Activated naive CD8-positive, alpha-beta T cell treated with anti-CD3 and anti-CD28 coated beads, Interleukin-2, amount 50 U/mL, for 16 hours (primary cell): ENCODE measurements at places on chromosomes 12 and 14.

GRCh38 chr12:108043750-108044533, 85.1 kb upstream of the WSCD2 start:
- DNase-seq: no peak

- DNase-seq: no peak
Observed at GRCh38 chr14:35050652-35051051, 4.6 kb downstream of the FAM177A1 start.

- no peak for DNase-seq
Observed at GRCh38 chr12:109737631-109738030, 24.0 kb downstream of the FAM222A start.

DNA sequence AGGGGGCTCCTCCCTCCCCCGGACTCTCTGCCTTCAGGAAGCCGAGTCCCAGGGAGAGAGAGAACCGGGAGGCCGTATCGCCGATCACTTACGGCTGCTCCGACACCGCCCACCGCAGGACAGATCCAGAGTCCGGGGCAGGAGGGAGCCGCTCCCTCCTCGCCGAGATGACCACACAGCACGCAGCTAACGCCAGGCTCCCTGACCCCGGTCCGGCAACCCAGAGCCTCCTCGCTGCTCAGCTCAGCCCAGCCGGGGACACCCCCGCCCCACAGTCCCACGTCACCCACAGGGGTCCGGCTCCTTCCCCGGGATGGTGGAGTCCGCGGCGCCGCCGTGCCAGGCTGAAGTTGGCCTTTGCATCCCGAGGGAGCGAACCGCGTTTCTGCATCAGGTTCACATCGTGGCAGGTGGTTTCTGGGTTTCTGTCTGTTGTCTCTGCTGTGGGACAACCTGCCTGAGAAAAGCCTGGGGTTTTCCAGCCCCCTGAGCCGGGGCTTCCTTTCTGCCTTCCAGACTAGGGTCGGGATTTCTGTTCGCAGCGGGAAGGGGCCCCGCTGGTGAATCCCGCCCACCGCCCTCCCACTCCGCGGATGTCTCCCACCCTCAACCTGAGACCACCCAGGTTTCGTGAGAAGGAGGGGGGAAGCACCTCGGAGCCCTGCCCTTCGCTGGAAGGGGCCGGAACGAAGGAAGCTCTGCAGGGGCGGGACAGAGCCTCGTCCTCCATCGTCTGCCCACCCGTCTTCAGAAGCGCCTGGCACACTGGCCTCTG, 61.2 kb downstream of the NOC4L start:
- no peak for DNase-seq

DNA sequence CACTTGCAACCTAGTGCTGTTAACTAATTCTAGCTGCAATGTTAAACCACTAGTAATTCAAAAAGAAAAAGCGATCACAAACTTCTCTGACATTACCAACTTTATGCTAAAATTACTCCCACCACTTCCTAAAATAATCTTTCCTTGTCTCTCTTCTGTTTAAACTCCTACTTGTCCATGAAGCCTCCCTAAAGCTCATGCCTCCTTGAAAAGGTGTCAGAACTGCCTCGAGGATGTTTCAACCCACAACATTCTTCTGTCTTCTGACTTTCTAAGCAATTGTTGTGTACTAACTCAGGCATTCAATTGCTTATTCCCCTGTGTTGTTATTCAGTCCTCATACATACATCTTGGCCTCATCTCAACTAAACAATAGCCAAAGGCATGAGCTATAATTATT, 5.9 kb downstream of the GNPTAB start:
- no peak for DNase-seq

DNA sequence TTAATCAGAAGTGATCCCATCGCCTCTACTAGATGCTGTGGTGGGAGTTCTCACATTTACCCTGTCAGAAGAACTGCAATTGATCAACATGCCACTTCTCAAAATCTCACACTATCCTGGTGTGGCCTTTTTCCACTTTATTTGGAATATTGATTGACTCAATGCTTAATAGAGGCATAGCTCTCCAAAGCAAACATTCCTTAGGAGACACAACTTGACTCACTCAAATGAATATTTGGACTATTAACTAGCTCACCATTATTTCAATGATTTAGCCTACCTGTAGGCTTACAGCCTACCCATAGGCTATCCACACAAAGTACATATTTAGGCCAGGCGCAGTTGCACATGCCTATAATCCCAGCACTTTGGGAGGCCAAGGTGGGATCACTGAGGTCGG, 186.5 kb downstream of the KLHL28 start:
- DNase-seq: no peak

DNA sequence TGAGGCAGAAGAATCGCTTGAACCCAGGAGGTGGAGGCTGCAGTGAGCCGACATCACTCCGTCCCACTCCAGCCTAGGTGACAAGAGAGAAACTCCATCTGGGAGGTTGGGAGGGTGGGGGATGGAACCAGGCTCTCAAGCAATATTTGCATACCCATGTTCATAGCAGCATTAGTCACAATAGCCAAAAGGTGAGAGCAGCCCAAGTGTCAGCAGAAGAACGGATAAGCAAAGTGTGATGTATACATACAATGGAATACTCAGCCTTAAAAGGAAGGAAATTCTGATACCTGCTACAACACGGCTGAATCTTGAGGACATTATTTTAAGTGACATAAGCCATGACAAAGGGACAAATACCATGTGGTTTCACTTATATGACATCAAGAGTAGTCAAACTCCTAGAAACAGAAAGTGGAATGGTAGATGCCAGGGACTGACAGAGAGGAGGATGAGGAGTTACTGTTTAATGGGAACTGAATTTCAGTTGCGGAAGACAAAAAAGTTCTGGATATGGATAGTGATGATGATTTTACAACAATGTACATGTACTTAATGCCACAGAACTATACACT, 11.6 kb downstream of the DAD1 start:
- no peak for DNase-seq

- peak; percentile 83 for DNase-seq
Observed at GRCh38 chr14:23555882-23556699, at the start of gene THTPA. Gene THTPA (plus strand): TSS chr14:23556271. CDS start chr14:23556758, 487 bp downstream.

DNA sequence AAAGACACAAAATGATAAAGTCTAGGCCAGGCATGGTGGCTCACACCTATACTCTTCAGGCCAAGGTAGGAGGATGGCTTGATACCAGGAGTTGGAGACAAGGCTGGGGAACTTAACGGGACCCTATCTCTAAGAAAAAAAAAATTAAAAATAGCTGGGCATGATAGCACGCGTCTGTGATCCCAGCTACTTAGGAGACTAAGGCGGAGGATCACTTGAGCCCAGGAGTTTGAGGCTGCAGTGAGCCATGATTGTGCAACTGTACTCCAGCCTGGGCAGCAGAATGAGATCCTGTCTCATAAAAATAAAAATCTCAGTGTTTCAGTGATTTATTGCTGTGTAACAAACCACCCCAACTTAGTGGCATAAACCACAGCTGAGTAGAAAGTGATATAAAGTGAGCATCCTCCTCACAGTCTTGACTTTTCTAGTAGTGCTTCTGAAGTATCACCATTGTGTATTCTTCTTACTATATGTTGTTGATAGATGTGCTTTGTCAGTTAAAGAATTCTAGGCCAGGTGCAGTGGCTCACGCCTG, 10.6 kb upstream of the ATF1 start:
- DNase-seq: no peak

GRCh38 chr14:92310776-92311375, 12.1 kb upstream of the SLC24A4 start:
- no peak for DNase-seq

- no peak for DNase-seq
Observed at GRCh38 chr12:12333407-12334366, 16.4 kb downstream of the MANSC1 start.

- DNase-seq: no peak
Observed at GRCh38 chr12:6030081-6030480, 85.0 kb upstream of the ANO2 start.

DNA sequence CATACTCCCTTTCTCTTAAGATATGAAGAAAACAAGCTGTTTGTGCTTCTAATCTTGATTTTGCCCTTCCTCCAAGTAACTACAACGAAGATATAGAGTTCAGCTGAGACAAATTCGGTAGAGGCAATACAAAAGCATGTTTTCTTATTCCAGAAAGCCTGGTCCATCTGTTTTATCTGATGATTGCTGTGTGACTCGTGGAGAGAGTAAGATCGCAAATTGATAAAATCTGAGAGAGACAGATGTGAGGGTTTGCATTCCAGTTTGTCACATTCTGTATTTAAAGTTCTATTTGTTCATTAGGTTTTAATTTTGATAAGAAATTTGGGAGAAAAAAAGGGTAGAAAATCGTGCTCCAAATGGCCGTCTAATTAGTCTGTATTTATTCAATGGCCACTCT, 192.1 kb downstream of the CPNE8 start:
- no peak for DNase-seq

GRCh38 chr12:65902500-65902899, 78.2 kb downstream of the HMGA2 start:
- DNase-seq: no peak

DNA sequence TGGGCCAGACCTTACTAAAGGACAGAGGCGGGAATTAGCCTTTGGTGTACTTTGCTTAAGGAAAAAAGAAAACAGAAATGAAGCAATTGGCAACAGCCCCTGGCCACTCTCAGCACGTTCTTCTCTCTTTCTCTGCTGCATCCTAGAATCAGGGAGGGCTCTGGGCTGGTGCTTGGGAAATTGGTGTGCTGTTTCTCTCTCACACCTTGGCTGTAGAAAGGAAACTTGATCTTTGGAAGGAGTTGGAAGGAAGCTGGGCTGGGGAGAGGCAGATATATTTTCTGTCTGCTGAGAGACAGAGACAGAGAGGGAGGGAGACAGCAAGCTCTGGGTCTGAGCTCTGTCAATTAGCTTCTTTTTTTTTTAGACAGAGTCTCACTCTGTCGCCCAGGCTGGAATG, 27.4 kb downstream of the NOS1 start:
- DNase-seq: no peak

DNA sequence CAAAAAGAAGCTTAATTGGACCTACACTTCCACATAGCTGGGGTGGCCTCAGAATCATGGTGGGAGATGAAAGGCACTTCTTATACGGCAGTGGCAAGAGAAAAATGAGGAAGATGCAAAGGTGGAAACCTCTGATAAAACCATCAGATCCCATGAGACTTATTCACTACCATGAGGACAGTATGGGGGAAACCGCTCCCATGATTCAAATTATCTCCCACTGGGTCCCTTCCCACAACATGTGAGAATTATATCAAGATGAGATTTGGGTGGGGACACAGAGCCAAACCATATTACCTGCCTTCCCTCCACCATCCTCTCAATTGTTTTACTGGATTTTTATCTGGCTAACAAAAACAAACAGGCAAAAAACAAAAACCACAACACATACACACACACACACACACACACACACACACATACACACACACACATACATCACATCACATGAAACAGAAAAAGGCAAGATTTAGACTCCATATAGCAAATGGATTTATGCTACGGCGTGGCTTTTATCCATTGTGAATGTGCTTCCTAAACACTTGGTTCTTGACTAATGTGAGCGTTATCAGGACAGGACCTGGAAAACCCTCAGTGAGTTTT, 66.7 kb downstream of the ZFP36L1 start:
- DNase-seq: no peak

DNA sequence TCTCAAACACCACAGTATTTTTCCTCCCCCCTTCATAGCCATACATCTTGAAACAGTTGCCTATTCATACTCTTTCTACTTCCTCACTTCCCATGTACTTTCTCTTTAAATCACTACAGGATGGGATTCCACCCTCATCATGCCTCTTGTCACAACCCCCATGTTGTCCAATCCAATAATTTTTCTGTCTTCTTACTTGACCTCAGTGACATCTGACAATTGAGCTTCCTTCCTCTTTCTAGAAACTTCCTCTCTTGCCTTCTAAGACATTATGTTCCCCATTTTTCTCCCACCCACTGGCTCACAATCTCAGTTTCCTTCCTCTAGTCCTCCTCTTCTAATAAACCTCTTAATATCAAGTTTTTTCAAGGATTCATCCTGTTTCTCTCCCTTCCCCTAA, 5.3 kb downstream of the C2CD5 start:
- DNase-seq: no peak

DNA sequence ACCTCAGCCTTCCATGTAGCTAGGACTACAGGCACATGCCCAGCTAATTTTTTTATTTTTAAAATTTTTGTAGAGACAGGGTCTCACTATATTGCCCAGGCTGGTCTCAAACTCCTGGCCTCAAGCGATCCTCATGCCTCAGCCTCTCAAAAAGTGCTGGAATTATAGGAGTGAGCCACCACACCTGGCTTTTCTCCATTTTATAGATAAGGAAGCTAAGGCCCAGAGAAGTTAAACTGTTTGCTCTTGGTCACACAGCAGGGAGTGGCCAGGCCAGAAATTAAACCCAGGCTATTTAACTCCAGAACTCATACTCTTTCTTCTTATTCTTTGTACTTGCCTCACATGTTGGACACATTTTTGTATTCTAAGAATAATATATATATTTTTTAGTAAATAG, 16.5 kb downstream of the UBE3B start:
- DNase-seq: no peak

GRCh38 chr14:77303417-77304156, 17.1 kb downstream of the POMT2 start:
- no peak for DNase-seq

DNA sequence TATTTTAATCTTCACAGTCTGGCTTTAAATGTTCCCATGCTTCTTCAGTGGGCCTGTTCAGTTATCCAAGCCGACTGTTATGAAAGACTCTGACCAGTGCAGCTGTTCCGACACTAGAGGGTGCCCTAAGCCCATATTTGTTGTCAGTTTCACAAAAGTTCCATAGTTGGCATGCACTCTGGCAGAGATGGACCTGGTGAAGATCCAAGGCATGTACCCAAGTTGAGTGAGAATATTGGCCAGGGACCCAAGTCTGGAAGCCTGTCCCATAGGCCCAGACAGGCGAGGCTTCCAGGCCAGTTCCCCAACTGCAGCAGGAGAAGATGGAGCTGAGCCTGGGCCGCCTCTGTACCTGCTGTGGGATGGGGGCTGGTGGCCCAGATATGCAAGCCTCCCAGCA, 27.4 kb upstream of the GUCY2C start:
- peak; percentile 21 for DNase-seq

- DNase-seq: no peak
Observed at GRCh38 chr12:88469154-88469553, 111.1 kb downstream of the KITLG start.

GRCh38 chr12:52662918-52663229, 10.9 kb upstream of the KRT2 start:
- no peak for DNase-seq

GRCh38 chr14:64025479-64025878, 172.7 kb downstream of the SYNE2 start:
- DNase-seq: no peak

DNA sequence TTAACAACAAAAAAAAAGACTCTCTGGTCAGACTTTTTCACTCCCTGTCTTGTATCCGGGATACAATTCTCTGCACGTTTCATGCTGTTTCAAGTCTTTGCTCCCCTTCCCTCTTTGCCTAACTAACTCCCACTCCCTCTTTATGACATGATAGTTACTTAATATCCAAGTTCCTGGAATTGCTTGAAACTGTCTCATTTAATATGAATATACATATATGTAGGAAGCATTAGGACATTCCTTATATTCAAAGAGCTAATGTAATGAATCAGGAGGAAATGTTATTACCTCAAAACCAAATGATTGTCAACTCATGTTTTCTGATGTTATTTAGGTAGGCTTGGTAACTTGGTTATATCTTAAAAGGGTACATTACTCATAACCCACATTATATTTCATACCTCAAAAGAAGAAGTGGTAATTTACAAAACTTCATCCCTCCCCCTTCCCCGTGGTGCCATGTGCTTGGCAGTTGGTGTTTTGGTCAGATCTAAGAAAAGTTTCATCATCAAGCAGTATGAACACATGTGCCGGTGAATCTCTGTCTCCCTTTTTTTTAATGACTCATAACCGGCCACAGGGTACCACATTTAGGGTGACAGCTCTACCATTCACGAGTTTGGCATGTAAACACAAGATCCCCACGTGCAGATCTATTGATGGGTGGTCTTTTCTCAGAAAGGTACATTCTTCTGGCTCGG, 56.5 kb downstream of the HCAR2 start:
- peak; percentile 24 for DNase-seq
